ENCODE measurements at places on chromosomes 3 and 15. TPM values are rescaled to one million over a fixed set of nuclear protein-coding genes. Genes with fewer than 3 reads are reported as not detected.

DNA sequence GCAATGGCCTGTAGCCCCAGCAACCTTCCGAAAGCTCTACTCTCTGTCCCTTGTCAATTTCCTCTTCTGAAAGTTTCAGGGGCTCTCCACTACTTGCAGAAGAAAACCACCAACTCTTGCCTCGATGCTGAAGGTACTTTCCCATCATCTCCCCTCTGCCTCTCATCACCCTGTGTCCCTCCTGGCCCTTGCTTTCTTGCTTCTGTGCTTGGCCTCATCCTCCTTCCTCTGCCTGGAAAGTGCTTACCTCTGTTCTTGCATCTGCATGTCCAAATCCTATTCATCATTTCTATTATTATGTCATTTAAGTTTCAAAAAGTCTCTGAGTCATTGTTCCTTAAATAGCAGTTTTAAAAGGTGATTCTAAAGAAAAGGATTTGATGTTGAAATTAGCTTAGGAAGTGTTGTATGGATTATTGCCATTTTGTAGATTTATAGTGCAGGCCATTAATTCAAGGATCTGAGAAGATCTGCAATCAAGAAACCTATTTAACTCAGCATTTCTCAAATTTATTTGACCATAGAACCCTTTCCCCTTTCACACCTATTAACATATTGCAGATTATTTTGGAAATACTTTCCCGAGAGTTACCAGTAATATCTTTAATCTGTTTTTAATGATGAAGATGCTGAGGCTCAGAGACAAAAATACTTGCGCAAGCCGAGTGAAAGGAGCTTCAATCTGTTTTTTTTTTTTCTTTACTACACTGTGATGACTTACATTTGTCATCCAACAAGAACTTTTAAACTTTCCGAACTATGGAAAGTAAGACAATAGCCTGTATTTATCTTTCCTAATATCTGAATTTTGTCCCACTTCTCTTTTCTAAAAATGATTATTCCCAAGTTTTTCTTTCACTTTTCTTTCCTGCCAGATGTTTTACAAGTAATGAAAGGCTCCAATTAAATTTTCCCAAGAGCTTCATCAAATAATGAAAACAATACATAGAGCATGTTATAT lies 22.3 kb upstream of the CFAP161 start:
- H3K4me3 ChIP-seq, result no peak overlapping the region
- H3K4me1 ChIP-seq, result peaks cover 8% of the 10 kb centered on the region
- no peak overlapping the region for H3K27ac ChIP-seq
- H3K36me3 ChIP-seq, result no peaks in the 10 kb centered on the region

- DNase-seq, result no peak
- H3K27ac ChIP-seq, result no peak overlapping the region
- no peaks in the 10 kb centered on the region for H3K36me3 ChIP-seq
- no peak overlapping the region for H3K4me3 ChIP-seq
- no peaks in the 10 kb centered on the region for H3K27me3 ChIP-seq
Observed at GRCh38 chr3:136728918-136729317, 23.3 kb downstream of the STAG1 start.

DNA sequence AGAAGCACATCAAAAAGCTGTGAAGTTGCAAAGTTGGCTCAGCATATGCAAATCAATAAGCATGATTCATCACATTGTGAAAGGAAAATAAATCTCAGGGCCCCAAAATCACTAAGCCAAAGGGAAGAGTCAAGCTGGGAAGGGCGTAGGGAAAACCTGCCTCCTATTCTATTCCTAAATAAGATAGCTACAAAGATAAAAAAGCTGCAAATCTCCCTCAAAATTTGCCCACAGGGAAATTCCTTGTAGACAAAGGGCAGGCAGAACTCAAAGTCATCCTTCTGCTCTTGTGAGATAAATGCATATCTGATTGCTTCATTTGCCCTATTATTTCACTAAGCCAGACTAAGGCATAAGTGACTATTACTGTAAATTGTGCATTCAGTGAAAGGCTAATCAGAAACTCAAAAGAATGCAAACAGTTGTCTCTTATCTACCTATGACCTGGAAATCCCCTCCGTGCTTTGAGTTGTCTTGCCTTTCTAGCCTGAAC lies 30.5 kb upstream of the CCNL1 start:
- H3K27ac ChIP-seq, result no peak overlapping the region
- H3K27me3 ChIP-seq, result no peaks in the 10 kb centered on the region
- no peak for DNase-seq
- peaks cover 5% of the 10 kb centered on the region for H3K4me1 ChIP-seq
- H3K36me3 ChIP-seq, result peaks cover 60% of the 10 kb centered on the region

- peaks cover 22% of the 10 kb centered on the region for H3K4me1 ChIP-seq
- H3K27ac ChIP-seq, result peak overlapping the region; percentile 5
- H3K36me3 ChIP-seq, result peaks cover 9% of the 10 kb centered on the region
- H3K27me3 ChIP-seq, result no peaks in the 10 kb centered on the region
- no peak overlapping the region for H3K4me3 ChIP-seq
- no peak for DNase-seq
Observed at GRCh38 chr15:77027111-77027696, 32.3 kb downstream of the PSTPIP1 start.

GRCh38 chr3:193989186-193989585 lies 146.8 kb upstream of the HES1 start:
- H3K27me3 ChIP-seq, result peaks cover 32% of the 10 kb centered on the region
- DNase-seq, result no peak
- H3K36me3 ChIP-seq, result peaks cover 1% of the 10 kb centered on the region
- H3K4me1 ChIP-seq, result no peaks in the 10 kb centered on the region

- H3K27ac ChIP-seq, result no peak overlapping the region
- H3K4me3 ChIP-seq, result no peak overlapping the region
- peaks cover 21% of the 10 kb centered on the region for H3K4me1 ChIP-seq
Observed at GRCh38 chr15:39583596-39584265, 2.9 kb downstream of the THBS1 start.

CPLX3 gene
- total RNA-seq, result 0.14 TPM

- no peaks in the 10 kb centered on the region for H3K36me3 ChIP-seq
Observed at GRCh38 chr3:55364421-55364820, 122.7 kb downstream of the WNT5A start.

CYP11A1 gene
- 0.21 TPM for total RNA-seq

DNA sequence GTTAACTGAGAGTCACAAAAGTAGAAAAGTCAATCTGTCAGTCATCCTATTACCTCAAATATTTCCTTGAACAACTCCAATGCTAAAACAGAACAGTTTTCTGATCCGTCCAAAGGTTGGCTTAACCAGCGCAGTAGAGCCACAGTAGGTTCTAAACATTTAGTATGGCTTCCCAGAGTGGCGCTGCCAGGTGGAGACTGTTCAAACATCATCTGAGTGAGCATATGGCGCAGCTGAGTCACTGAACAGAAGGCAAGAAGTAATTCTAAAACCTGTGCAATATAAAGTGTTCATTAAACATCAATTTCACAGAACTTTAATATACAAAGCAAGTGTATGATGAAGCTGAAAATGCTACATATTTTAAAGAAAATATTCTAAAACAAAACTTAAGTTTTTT lies 19.9 kb downstream of the CIP2A start:
- no peak overlapping the region for H3K27ac ChIP-seq
- no peaks in the 10 kb centered on the region for H3K27me3 ChIP-seq
- no peaks in the 10 kb centered on the region for H3K4me1 ChIP-seq

DNA sequence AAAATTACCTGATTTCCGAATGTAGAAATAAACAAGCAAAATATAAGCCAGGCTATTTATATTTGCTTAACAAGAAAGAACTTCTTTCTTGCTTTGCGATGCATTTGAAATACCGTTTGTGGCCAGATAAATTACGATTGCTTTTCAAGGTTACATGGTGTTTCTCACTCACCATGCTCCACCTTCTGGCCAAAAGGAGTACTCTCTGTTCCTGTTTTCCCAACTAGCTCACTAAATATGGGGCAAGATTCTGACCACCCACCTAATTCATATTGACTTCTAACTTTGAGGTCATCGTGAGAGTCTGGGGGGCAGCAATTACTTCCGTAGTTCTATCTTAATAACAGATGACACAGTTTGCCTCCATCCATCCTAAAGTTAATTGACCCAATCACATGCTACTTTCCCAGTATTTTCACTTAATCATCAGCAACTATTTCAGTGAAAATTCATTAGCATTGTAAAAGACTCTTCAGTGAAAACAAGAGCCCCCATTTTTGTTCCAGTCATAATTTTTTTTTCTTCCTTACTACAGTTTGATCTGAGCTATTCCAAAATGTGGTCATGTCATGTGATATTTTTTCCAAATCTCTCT lies 25.9 kb downstream of the ACP3 start:
- no peak overlapping the region for H3K4me3 ChIP-seq
- H3K27me3 ChIP-seq, result peaks cover 7% of the 10 kb centered on the region
- DNase-seq, result peak; percentile 26
- no peaks in the 10 kb centered on the region for H3K36me3 ChIP-seq
- H3K27ac ChIP-seq, result no peak overlapping the region
- peaks cover 6% of the 10 kb centered on the region for H3K4me1 ChIP-seq

PLCB2 gene
- 90.4 TPM for total RNA-seq

- no peak for DNase-seq
- H3K36me3 ChIP-seq, result no peaks in the 10 kb centered on the region
- peaks cover 14% of the 10 kb centered on the region for H3K27me3 ChIP-seq
- no peak overlapping the region for H3K27ac ChIP-seq
- H3K4me1 ChIP-seq, result no peaks in the 10 kb centered on the region
Observed at GRCh38 chr3:161552984-161553560, 56.5 kb downstream of the OTOL1 start.

CLDN18 gene
- total RNA-seq, result not detected

GRCh38 chr15:63663906-63664305 lies 66.7 kb downstream of the FBXL22 start:
- no peaks in the 10 kb centered on the region for H3K27me3 ChIP-seq
- DNase-seq, result no peak

GRCh38 chr3:27378331-27378730 lies 9.1 kb upstream of the NEK10 start:
- H3K4me1 ChIP-seq, result no peaks in the 10 kb centered on the region
- no peak for DNase-seq
- no peaks in the 10 kb centered on the region for H3K27me3 ChIP-seq

- H3K4me1 ChIP-seq, result no peaks in the 10 kb centered on the region
- no peak overlapping the region for H3K4me3 ChIP-seq
- no peak for DNase-seq
- H3K36me3 ChIP-seq, result no peaks in the 10 kb centered on the region
- H3K27ac ChIP-seq, result no peak overlapping the region
- H3K27me3 ChIP-seq, result no peaks in the 10 kb centered on the region
Observed at GRCh38 chr3:166445865-166446264, 608.6 kb upstream of the BCHE start.

MYNN gene
- total RNA-seq, result 16.2 TPM

GRCh38 chr3:148797795-148798194 lies 29.8 kb upstream of the CPB1 start:
- H3K27me3 ChIP-seq, result no peaks in the 10 kb centered on the region
- no peaks in the 10 kb centered on the region for H3K36me3 ChIP-seq
- no peak for DNase-seq
- H3K27ac ChIP-seq, result no peak overlapping the region
- no peak overlapping the region for H3K4me3 ChIP-seq
- no peaks in the 10 kb centered on the region for H3K4me1 ChIP-seq

DNA sequence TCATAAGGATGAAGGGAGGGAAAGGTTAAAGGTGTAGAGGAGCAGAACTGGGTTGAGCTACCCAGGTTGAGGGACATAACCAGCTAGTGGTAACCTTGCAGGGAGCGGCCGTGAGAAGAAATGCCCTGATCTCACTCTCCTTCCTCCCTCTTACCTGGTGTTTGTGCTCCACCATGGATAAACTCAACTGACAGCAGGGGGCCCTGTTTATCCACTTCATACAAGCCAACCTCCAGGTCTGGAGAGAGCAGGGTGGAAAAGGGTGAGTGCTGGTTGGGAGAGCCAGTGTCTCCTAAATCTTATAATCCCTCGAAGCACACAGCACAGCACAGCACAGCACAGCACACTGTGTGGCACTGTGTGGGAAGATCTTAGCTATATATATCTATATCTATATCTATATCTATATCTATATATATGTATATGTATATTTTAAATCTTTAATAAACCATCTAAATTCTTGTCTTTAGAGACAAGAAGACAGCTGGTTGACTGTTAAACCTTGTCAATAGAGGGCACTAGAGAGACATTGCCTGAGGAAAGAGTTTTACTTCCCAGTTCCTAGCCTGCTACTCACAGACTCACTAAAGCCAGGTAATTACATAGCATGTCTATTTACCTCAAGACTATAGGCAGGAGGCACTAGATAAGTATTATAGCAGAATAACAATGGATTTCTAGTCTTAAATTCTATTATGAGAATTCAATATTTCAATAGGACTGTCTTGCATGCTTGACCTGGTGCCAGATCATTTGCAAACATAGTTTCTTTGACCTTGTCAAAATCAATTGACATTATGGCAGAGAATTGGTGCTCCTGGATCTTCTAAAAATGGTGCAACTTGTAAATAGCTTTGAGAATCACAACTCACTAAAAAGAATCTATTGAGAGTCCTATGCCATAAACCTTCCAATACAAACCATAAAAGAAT lies 21.7 kb upstream of the FMN1 start:
- H3K4me3 ChIP-seq, result no peak overlapping the region
- peak overlapping the region; percentile 55 for H3K27ac ChIP-seq
- DNase-seq, result no peak
- peaks cover 8% of the 10 kb centered on the region for H3K27me3 ChIP-seq
- H3K36me3 ChIP-seq, result no peaks in the 10 kb centered on the region

DNA sequence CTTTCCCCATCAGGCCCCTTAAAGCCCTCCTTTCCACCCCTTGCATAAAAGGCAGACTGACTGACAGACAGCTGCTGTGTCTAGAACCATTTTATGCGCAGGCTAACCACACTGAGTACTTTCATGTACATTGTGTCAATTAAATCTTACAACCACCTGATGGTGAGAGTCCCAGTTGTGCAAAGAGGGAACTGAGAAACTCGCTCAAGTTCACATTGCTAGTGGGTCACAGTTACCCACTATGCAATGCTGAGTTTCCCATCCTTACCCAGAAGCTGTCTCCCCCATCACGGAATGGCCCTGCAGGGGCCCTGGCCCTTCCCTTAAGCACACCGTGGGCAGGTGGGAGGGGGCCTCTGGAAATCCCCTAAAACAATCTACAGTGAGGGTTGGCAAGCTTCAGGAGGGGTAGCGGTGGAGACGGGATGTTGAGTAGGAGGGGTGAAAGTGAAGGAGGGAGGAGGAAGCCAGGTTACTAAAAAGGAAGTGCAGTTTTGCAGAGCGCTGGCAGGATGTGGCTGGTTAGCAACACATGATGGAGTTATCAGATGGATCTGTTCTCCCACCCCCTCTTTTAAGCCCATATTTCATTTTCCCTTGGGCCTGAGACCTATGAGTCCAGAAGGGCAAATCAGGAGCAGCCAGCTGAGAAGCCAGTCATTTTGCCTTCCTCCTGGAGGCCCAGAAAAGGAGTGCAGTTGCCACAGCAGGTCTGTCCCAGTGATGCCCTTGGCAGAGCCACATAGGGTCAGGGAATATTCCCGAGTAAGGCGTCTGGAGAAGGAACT lies 30.0 kb downstream of the STARD5 start:
- H3K36me3 ChIP-seq, result peaks cover 4% of the 10 kb centered on the region
- peak overlapping the region; percentile 90 for H3K27ac ChIP-seq
- H3K4me3 ChIP-seq, result peak overlapping the region; percentile 98
- no peaks in the 10 kb centered on the region for H3K27me3 ChIP-seq
- peaks cover 95% of the 10 kb centered on the region for H3K4me1 ChIP-seq

Data from activated T-cell treated with anti-CD3 and anti-CD28 coated beads, Interleukin-2, amount 50 U/mL, for 72 hours (primary cell).